ENCODE measurements at places on chromosomes 11 and 22.
A peak's percentile ranks its signal among the peaks of the same experiment; 100 is the strongest.

DNA sequence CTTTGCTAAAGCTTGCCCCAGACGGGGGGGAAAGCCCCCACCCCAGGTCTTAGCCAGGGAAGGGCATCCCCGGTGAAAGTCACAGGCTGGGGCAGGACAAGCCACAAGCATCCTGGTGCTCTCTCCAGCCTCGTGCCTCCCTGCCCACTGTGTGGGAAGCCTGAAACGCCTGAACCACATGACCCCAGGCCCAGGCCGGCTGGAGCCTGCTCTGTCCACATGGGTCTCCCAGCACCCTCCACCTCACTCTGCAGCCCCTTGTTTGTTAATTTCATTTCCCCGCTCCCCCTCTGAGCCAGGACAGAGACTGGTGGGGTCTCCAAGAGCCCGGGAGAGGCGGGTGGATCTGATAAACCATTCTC, 58.3 kb upstream of the TCF20 start:
- no peak for DNase-seq

DNA sequence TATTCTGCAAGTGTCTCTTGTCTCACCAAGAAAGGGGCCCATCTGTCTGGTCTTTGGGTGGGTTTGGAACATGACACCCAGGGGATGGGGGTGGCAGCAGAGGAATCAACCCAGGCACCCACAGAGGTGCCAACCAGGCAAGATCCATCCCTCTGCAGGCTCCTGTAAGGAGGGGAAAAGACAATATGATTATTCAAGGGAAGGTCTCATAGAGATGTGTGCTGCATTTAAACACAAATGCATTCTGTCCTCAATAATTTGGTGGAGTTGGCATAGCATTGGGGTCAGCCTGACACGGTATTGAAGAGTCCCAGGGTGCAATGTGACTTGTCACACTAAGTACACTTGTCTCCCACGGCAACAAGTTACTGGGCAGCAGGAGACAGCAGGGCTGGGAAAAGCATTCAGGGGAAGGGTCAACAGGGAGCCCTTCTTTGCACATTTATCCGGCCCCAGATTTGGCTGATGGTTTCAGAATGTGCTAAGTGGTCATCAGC, 33.1 kb upstream of the SPON1 start:
- no peak for DNase-seq

DNA sequence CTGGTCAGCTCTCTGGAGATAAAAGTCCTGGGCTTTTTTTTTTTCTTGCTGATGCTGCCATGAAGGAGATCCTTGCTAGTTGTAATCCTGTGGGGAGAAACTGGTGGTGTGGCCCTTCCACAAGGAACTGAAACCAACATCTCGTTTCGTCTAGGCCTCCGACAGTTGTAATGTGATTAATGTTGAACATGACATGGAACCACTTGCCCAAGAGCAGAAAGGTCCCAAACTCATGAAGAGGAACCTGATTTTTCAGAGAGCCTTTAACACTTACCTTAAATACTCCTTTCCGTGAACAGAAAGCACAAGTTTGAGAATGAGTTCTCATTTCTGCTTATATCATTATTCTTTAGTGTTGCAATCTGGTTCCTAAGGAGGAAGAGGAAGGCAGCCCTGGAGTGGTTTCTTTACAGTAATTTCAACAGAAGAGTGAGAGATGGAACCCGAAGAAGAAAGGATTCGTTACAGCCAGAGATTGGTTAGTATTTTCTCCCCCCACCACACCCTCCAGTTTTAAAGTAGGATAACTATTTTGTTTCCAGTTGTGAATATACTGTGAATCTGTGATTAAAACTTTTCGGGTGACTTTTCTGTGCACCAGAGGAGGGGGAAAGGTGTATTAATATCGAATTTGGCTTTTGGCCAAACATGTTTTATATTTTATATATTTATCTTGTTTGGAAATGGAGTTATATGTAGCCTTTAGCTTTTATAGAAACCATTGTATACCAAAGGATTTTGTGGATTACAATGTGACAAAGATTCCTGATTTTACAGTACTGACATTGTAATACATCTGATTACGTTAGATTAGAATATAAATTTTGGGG, 2.0 kb downstream of the KDM2A start:
- DNase-seq, result no peak

- no peak for DNase-seq
These were observed 30.2 kb downstream of the ZBTB16 start for GRCh38 chr11:114089748-114090147.

DNA sequence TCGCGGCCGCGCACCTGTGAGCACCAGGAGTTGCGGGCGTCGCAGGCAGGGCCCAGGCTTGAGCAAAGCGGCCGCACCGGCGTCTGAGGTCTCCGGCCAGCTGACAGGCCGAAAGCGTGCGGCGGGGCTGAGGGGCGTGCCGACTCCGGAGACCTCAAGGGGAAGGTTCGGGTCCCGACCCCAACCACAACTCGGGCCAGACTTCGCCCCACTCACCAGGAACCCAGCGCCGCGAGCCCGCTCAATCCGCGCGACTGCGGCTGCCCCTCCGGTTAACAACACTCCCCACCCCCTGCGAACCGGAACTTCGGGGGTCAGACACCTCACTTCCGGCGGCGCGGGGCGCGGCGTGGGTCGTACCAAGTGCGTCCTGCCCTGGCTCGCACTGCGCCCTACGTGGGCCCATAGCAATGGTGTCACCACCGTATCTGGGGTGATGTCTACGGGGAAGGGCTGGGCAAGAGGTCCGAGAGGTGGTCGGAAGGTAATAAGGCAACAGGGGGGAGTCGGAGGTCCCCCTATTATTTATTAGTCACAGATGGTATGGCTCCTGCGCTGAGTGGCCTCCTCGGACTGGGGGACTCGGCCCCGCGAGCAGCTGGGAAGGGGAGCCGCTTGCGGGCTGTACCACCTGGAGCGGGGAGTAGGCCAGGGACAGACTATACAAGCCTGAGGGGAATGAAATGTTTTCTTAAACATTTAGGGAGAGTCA, at the start of gene SYVN1:
TSS of gene SYVN1 (minus strand) at position 280 of the 712 bp plus-strand sequence. CDS start 918 bp downstream, outside the sequence.
- DNase-seq, result peak; percentile 59

- no peak for DNase-seq
These were observed 30.3 kb upstream of the ABCC8 start for GRCh38 chr11:17506942-17507341.

DNA sequence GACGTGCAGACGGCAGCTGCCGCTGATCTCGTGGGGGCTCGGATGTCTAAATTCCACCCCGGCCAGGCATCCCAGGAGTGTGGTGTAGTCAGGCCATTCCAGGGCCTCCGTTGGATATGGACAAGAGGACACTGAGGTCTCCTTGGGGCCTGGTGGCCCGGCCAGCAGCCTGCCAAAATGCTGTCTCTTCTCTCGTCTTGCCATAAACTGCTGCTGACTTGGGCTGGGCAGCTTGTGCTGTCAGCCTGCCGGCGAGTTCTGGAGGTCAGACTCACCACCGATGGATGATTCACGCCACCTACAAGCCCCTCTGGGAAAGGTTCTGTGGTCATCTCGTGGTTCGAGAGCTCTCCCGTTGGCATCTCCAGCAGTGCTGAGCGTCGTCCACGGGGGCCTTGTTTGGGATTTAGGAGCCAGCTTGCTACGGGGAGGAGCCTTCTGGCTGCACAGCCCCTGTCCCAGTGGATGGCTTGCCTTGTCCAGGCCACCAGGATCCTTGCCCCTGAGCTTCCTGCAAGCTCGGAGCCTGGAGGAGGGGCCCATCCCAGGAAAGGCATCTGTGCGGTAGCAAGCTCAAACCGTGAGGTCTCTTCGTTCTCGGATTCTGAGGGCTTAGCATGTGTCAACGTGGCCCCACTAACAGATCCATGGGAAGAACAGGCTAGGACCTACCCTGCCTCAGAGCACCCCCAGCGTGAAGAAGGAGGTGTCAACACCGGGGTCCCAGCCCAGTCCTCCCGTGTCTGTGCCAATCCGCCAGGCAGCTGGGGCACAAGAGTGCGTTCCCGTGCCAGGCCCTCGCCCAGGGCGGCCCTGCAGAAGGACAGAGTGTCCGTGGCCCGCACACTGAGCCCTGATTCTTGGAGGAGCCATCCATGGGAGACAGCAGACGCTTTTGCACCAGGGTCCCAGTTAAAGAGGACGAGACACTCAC, 1114.1 kb downstream of the BRD1 start:
- no peak for DNase-seq

DNA sequence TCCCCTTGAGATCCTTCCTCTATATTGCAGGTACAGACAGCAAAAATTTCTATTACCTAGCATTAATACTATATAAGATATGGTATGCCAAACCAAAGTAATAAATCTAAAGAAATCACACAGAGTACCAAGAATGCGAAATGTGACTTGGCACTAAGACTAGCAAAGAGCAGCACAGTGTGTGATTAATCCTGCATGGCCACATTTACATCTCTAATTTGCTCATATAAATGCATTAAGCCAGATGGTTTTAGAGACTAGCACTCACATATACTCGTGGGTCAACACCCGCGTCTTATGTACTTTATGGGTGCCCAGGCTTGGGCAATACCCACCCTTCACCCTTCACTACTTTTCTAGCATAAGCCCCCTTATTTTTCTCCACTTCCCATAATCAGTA, 213.2 kb downstream of the TTC28 start:
- DNase-seq, result no peak

GRCh38 chr11:19244621-19245020, 3.9 kb upstream of the E2F8 start:
- no peak for DNase-seq

DNA sequence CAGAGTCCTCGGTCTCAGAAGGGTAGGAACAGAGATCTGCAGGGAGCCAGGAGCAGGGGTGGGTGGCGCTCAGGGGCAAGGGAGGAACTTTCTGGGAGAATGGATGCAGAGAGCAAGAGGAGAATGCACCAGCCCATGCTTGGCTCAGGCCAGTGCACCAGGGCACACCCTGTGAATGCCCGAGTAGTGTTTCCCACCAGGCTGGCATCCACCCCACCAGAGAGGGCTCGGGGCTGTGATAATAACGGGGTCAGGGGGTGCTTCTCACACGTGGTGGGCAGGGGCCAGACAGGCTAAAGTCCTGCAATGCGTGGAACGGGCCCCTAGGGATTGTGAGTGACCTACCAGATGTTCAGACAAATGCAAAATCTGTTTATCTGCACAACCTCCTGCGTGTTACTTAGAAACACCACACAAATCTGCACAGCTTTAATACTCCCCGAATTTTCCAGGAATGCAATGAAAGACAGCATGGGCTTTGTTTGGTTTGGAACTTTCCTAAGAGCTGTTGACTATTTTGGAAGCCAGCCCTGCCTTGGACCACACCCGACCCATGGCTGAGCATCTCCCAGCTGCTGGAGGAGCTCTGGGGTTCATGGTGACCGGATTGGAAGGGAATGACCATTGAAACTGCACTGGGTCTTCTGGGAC, 368.3 kb downstream of the SHANK2 start:
- DNase-seq, result no peak

- DNase-seq, result no peak
These were observed 2.1 kb downstream of the UBE2L3 start for GRCh38 chr22:21569459-21570170.

GRCh38 chr22:27996529-27996925, 77.5 kb upstream of the PITPNB start:
- no peak for DNase-seq

- DNase-seq, result no peak
These were observed 24.7 kb downstream of the EXT2 start for GRCh38 chr11:44120169-44120568.

- no peak for DNase-seq
These were observed 245.3 kb downstream of the CTTN start for GRCh38 chr11:70643642-70644041.

DNA sequence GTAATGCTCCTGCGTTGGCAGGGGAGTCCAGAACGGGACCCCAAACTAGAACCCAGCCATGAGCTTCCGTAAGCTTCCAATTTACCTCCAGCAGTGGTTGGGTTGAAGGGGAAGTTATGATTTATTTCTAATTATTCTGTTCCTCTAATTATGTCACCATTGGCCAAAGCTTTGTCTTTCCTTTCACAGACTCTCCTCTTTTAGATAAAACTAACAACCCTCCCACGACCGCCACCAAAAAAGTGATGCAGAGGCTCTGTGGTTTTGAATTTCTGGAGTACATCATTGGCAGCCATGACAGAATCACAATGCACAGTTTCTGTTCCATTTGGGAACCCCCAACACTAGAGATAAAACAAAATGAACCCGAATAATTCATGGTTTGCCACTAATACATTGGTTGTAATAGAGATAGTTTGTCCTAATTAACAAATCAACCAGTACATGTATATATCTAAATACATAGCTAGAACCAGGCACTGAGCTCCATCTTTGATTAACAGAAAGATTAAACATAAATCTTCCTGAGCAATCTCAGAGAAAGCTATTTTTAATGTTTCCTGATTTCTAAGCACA, 64.3 kb downstream of the ETS1 start:
- no peak for DNase-seq

DNA sequence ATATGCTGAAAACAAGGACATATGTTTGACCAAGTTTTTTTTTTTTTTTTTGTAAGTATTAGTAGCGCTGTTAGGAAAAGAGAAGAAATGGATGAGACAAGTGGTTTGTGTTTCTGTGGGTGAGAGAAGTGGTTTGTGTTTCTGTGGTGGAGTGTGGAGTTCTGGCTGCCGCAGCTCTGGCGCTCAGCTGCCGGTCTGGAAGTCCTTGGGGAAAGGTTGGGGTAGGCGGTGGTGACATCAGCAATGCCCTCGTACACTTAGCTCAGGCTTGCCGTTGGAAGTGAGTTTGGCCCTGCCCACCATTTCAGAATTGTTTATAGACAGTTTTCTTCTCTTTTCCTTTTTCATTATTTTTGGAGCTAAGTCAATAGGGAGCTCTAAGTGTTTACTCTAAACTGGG, 116.6 kb downstream of the TBC1D22A start:
- DNase-seq, result no peak
